ENCODE measurements at places on chromosomes 4 and X. TPM values are rescaled to one million over a fixed set of nuclear protein-coding genes. Genes with fewer than 3 reads are reported as not detected.

- no peaks in the 10 kb centered on the region for H3K27me3 ChIP-seq
- no peaks in the 10 kb centered on the region for H3K36me3 ChIP-seq
- H3K4me3 ChIP-seq: no peak overlapping the region
- no peaks in the 10 kb centered on the region for H3K4me1 ChIP-seq
- no peak overlapping the region for H3K27ac ChIP-seq
Measured at GRCh38 chr4:112184438-112184837, 39.2 kb downstream of the FAM241A start.

DNA sequence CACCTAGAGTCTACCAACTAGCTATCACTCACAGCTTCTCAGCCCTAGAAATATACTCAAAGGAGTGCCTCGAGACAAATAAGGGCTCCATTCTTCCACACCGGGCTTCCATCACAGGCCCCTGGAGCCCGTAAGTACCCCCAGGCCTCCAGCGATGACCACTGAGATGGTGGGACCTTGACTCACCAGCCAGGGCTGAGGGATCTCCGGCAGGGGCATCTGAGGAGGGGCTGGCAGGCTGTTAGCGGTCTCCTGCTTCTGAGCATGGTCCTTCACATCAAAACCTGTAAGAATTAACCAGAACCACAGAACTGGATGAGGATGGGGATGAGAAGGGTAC, 71.3 kb downstream of the AFAP1 start:
- H3K4me3 ChIP-seq: no peak overlapping the region
- H3K36me3 ChIP-seq: no peaks in the 10 kb centered on the region
- no peak for DNase-seq
- no peak overlapping the region for H3K27ac ChIP-seq
- H3K27me3 ChIP-seq: no peaks in the 10 kb centered on the region
- no peaks in the 10 kb centered on the region for H3K4me1 ChIP-seq

- no peaks in the 10 kb centered on the region for H3K36me3 ChIP-seq
- no peak overlapping the region for H3K27ac ChIP-seq
- no peak overlapping the region for H3K4me3 ChIP-seq
- H3K4me1 ChIP-seq: no peaks in the 10 kb centered on the region
Measured at GRCh38 chr4:30950737-30951136, 230.6 kb downstream of the PCDH7 start.

GRCh38 chrX:65196758-65197360, 220.6 kb upstream of the ZC4H2 start:
- peaks cover 3% of the 10 kb centered on the region for H3K4me1 ChIP-seq
- no peak overlapping the region for H3K4me3 ChIP-seq
- no peak overlapping the region for H3K27ac ChIP-seq
- no peaks in the 10 kb centered on the region for H3K27me3 ChIP-seq

Gene HTN1
- 2.7 TPM for polyA plus RNA-seq
